Retina (tissue), 1 donor: ENCODE measurements at places on chromosomes 7 and 10.

DNA sequence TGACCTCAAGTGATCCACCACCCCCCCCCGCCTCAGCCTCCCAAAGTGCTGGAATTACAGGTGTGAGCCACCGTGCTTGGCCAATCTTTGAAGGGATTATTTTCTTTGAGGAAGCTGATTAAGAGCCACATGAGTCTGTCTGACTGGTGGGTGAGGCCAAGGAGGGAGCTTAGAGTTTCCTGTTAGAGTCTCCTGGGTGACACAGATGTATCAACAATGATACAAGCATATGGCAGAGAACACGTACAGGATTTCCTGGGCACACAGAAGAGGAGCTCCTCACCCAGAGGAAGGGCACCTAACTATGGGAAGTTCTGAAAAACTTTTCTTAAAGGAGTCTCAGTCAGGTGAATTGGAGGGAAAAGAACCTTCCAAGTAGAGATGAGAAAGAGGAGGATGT lies 69.4 kb downstream of the GOLGA7B start:
- no peak for DNase-seq

- DNase-seq = no peak
These were observed 58.2 kb downstream of the STRA8 start for GRCh38 chr7:135291809-135292253.

DNA sequence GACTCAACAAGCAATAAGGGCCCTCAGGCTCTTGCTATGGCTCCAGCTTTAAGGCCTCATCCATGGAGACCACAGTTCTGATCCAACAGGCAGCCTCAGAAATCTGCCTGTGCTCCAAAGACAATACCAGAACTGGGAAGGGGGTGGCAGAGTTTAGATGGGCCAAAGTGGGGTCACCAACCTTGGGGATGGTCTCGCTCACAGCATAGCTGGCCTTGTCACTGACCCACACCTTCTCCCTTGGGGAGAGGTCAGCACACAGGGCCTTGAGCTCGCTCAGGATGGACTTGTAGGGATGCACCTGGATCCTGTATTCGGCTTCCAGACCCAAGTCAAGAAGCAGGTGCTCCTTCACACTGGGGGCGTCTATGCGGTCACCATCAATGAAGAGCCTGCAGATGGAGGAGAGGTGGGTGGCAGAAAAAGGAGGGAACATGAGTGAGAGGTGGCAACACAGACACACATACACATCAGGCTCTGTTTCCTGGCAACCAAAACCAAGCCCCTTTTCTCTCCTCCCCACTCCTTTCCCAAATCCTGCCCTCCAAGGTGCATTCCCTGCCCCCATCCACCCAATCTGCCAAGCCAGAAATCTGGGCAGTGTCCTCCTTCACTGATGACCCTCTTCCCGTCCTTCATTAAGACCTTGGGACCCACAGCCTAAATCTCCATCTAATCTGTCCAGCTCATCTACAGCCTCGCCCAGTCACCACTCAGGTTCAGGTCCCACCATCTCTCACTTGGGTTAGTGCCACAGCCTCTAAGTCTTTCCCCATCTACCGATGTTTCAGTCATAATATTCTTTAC lies 40.9 kb downstream of the XPNPEP1 start:
- DNase-seq = no peak

DNA sequence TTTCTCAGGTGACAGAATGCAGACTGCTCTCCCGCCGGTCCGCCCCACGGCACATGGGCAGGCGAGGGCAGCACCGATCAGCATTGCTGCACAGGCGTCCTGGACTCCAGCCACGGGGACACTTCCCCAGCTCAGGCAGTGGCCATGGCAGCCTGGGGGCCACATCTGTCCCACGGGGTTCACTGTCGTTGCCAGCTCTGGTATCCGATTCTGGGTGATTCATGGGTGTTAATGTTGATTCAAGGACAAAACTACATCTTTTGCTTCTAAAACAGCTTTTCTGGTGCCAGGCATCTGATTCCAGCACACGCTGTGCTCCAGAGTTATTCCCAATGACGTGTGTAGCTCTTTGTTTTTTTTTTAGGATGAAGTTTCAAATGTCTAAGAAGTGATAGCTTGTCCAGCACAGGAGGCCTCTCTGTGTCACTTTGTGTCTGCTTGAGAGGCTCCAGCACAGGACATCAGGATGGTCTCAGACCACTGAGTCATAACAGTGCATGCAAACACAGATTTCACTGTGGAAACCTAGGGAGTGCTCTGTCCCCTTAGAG lies 218.0 kb downstream of the WDR37 start:
- no peak for DNase-seq

DNA sequence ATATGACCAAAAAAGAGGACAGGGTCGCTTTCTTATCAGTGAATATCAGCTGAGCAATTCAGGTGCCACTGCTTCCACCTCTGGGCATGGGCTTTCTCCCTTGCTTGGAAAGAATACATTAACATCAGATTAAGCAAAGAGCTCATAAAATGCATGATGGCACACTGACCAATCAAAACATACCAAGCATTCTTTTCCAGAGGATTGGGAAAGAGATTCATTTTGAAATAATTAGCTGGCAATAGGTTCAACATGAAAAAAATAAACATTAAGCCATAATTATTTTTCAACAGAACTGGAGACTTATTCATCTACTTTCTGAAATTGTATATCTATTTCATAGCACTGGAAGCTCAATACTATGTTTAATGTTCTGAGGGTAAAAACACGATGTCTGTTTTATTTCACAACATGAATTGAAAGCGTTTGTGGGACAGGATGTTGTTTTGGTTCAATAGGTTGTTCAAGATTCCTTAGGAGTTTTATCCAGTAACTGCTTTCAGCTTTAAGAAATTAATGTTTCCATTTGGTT lies 53.2 kb downstream of the TFAM start:
- DNase-seq = no peak
